Thyroid gland (tissue), 4 donors: ENCODE measurements at places on chromosomes 1 and 21. TPM values are rescaled to one million over a fixed set of nuclear protein-coding genes. Genes with fewer than 3 reads are reported as not detected.

DNA sequence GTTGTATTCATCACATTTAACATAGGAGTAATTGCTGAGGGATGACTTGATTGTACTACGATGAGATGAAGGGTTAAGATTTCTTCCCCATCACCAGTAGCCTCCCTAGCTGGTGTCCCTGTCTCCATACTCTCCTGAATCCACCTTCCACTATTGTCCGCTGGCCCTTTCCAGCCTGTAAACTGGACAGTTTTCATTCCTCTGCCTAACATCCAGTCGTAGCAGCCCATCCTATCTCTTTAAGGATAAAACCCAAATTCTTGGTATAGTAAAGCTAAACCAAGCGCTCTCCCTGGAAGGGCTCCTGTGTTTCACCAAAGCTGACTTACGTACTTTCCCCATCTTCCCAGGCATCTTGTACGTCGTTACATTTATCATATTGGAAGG is 670 bp downstream of the COX20 start:
- no peak for DNase-seq

DNA sequence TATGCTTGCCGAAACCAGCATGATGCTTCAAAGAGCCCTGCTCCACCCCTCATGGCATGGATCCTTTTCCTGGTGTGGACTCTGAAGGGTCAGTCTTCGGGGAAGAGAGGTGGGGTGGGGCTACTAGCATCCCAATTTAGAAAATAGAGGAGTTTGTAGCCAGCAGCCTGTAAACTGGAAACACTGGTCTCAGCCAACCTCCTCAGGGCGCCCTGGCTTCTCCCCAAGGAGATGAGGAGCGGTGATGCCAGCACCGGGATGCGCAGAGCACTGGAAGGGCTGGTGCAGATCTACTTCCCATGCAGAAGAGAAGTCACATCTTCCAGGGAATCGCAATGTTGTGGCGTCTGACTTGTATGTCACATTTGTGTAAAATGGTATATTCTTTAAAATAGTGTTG is 6.4 kb upstream of the IKBKE start:
- DNase-seq, result no peak

DNA sequence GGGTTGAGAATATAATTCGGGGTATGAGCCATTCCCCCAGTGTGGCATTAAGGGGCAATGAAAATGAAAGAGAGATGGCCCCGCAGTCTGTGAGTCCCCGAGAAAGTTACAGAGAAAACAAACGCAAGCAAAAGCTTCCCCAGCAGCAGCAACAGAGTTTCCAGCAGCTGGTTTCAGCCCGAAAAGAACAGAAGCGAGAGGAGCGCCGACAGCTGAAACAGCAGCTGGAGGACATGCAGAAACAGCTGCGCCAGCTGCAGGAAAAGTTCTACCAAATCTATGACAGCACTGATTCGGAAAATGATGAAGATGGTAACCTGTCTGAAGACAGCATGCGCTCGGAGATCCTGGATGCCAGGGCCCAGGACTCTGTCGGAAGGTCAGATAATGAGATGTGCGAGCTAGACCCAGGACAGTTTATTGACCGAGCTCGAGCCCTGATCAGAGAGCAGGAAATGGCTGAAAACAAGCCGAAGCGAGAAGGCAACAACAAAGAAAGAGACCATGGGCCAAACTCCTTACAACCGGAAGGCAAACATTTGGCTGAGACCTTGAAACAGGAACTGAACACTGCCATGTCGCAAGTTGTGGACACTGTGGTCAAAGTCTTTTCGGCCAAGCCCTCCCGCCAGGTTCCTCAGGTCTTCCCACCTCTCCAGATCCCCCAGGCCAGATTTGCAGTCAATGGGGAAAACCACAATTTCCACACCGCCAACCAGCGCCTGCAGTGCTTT is 9.4 kb downstream of the PROX1 start:
- no peak for DNase-seq

DNA sequence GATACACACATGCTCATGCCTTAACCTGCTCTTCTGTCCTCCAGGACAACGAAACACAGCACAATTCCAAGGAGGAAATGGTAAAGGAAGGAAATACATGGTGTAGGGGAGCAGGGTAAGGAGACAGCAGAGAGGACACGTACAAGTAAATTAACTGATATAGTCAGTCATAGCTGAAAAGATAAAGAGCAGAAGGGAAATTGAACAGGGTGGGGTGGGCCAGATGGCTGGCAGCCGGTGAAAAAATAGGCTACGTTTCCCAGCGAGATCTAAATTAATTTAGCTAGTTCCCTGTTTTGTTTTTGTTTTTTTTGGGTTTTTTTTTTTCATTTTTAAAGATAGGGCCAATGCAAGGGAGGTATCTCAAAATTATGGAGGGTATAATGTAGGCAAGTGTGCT is 109.2 kb downstream of the FAM78B start:
- DNase-seq, result no peak

DNA sequence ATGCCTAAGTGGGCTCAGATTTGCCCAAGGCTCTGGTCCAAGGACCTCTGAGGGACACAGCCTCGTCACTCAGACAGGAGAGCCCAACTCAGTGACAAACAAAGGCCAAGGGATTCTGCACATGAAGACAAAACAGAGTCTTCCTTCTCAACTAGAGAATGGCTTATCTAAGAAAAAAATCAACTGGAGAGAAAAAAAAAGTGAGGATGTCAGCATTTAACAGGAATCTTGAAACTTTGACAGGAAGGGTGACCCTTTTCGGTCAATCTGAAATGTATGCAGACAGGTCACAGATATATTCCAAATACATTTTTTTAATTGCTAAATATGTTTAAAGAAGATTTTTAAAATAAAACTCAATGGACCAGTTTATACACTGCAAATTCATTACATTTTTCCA is 154.5 kb downstream of the ETS2 start:
- DNase-seq, result no peak

DNA sequence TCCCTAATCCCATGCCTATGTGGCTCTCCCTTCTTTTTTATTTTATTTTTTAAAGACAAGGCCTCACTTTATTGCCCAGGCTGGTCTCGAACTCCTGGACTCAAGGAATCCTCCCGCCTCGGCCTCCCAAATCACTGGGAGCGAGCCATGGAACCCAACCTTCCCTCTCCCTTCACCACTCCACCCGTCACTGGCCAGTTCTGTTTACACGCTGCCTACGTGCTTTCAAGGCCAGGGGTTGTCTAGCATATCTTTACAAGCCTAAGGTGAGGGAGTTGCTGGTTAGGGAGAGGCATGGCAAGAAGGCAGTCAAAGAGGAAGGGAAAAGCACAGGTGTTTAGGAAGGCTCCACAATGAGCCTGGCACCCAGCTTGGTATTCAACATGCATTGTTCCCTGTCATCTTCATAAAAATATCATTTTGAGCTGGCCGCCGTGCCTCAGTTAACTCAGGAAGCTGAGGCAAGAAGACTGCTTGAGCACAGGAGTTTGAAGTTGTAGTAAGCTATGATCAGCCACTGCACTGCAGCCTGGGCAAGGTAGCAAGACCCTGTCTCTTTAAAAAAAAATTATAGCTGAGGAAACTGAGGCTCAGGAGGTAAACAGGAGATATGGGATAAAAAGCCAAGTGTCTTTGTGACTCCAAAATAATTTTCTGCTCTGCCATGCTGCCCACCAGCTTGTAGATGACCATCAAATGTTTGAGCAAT is 1.1 kb downstream of the RHBDL2 start:
- no peak for DNase-seq

DNA sequence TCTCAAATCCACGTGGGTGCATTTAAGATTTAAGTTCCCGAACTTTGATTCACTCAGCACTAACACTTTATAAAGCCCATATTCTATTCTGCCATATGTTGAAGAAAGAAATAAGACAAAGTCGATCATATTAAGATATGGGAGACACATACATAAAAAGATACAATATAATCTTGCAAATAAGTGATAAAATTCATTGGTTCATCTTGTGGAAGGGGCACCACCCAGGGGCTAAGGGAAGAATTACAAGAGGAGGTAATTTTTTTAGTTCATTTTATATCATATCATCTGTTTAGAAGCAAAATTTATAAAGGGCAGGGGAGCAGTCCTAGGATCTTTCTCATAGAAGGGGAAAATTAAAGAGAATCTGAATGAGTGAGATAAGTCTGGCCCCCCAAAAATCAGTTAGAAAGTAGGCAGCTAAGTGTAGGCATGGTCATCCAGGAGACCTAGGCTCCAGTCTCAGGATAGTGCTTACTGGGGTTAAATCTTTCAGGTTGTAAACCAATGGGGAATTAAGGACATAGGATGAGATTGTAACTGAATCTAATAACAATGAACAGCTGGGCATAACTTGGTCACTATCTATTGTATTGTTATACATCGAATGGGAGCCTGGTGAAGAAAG is 124.2 kb upstream of the L1TD1 start:
- DNase-seq, result no peak

- no peak for DNase-seq
Measured at GRCh38 chr1:1678581-1679380, 13.8 kb downstream of the SLC35E2B start.

- no peak for DNase-seq
Measured at GRCh38 chr1:180208264-180208663, 21.8 kb upstream of the LHX4 start.

- DNase-seq, result peak; percentile 31
Measured at GRCh38 chr1:147641695-147642592, 28.4 kb downstream of the ACP6 start.

The HOOK1 gene
- total RNA-seq, result 38.3 TPM

The CELA3B gene
- not detected for total RNA-seq

The PDZK1IP1 gene
- total RNA-seq, result 0.83 TPM

The SLC44A5 gene
- total RNA-seq, result 1.6 TPM
